ENCODE measurements at places on chromosomes 2 and 18.

DNA sequence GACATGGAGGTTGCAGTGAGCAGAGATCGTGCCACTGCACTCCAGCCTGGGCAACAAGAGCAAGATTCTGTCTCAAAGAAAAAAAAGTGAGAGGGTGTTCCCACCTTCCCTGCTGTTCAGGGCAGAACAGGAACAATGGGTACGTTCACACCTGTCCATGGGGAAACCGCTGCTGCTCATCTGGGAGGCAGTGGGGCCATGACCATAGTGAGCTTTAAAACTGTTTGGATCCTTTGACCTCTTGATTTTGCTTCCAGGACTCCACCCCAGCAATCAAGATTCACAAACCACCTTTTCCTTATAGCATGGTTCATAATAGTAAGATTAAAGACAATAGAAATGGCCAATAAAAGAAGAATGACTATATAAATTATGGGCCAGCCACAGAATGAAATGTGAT is 209.2 kb downstream of the ARL4C start:
- DNase-seq: no peak

DNA sequence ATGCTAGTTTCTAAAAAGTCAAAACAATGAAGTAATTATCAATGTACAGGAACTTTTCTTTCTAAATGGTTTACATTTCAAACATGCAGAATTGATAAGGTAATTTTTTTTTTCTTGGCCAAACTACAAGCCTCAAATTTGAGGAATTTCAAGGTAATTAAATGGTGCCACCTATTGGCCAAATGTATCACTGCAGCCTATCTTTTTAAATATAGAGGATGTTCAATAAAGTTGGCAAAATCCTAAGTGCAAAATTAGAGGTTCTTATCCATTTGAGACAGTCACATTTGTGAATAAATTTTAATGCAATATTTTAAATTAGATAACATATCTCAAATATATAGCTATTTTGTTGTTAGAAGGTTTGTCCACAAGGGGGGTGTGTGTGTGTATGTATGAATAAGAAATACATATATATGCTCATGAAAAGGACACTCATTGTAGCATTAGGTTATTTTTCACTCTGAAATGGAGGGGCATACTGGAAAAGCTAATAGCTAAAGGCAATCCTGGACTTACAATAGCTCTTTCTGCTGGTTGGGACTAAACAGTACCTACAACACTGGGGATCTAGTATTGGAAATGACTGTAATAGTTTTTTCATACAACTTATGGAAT is 26.2 kb downstream of the MMADHC start:
- DNase-seq: no peak

DNA sequence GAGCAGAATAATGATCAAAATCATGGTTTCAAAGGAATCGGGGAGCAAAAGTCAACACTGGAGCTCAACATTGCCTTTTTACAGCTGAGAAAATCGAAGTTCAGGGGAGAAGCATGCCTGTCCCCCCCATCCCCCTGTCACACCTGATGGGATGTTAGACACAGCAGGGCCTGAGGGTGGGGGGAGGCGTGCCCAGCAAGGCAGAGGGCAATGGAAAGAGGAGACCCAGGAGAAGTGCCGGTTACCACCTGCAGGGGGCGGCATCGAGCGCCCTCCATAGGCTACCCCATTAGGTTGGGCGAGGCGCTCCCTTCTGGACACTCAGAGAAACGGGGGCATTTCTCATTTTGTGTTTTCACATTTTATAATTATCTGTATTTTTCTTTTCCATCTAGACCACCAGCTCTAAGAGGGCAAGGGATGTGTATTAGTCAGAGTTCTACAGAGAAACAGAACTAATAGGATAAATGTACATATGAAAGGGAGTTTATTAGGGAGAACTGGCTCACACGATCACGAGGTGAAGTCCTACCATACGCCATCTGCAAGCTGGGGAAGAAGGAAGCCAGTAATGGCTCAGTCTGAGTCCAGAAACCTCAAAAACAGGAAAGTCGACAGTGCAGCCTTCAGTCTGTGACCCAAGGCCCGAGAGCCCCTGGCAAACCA is 271.3 kb downstream of the LRATD1 start:
- no peak for DNase-seq

DNA sequence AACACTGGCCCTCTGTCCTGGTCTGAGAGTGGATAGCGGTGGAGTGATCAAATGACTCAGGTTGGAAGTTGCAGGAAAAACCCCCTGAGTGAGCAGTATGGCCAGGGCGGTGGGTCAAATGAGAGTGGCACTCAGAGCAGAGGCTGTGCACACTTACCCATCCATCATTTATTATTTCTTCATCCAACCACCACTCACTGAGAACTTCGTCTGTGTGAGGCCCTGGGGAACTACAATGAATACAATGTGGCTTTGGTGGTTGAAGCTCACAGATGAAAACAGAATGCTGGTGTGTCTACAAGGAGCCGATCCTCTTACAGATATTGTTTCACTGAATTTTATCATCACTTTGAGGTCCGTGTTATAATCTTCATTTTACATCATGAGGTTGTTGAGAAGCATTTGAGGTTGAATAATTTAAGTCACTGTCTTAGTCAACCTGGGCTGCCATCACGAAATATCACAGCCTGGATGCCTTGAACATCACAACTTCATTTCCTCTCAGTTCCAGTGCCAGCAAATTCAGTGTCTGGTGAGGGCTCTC is 73.4 kb upstream of the ID2 start:
- DNase-seq: no peak

DNA sequence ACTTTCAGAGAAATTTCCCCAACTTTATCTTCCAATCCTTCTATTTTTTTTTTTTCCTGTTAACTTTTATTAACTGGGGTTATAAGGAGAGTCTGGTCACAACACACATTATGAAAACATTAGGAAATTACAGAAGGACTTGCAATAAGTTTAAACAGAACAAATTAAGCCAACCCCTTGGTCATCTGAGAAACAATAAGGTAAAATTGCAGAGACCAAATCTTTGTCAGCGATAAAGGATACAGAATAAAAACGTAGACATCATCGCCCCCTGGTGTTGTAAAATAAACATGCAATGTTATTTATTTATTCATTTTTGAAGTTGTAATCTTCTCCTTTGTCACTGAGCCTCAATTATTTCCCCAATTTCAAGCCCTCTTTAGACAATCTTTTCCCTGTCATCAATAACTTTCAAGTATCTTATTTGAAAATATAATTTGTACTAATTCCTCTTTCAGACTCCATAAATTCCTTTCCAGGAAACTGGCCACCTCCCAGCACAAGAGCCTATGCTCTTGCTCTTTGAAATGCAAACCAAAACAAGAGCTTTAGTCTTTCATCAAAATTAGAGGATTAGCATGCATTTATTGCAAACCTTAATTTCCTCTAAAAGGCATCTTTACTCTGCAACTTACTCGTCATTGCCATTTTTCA is 19.5 kb downstream of the G6PC2 start:
- DNase-seq: no peak

DNA sequence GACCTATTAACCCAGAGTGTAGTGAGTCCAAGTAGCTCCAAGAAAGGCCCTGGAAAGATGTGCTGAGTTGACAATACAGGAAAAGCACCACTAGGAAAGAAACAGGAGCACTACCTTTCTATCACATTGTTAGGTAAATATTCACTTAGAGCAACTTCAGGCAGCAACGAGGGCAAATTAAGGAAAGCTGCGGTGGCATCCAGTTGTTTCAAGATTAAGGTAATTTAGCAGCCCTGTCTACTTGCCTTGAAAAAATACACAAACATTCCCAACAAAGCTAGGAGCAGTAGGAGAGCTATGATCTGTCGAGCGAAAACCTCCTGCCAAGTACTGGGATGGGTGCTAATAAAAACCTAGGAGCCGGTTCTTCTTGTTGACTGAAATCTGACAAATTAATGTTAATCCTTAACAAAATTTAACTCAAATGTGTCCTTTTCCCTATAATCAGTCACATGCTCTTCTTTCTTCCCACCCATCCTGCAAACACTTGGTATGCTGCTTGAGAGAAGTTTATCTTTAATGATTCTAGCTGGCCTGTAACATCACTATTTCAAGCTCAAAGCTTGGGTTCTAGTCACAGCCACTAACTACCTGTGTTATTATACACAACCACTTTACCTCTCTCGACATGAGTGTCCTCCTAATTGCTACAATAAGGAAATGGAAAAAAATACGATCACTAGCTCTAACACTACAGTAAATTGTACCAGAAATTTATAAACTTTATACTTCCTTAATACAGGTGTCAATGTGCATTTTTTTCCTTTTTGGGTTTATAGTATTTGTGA is 2.0 kb downstream of the ACAA2 start:
- no peak for DNase-seq

DNA sequence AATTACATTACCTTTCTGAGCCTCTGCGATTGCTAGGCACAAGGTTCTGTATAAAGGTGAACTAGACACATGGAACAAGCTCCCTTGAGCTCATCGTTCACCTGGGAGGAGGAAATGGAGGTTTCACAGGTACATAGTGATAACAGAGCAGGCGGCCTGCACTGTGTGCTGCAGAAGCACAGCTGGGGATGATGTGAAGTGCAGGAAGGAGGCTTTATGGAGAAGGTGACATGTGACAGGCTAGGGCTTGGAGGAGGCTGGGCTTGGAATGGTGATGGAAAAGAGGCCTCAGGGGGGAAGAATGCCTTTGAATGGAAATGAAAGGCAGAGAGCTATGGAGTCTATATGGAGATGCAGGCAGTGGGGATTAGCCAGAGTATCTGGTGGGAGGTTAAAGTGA is 22.9 kb downstream of the MARCHF4 start:
- DNase-seq: no peak

DNA sequence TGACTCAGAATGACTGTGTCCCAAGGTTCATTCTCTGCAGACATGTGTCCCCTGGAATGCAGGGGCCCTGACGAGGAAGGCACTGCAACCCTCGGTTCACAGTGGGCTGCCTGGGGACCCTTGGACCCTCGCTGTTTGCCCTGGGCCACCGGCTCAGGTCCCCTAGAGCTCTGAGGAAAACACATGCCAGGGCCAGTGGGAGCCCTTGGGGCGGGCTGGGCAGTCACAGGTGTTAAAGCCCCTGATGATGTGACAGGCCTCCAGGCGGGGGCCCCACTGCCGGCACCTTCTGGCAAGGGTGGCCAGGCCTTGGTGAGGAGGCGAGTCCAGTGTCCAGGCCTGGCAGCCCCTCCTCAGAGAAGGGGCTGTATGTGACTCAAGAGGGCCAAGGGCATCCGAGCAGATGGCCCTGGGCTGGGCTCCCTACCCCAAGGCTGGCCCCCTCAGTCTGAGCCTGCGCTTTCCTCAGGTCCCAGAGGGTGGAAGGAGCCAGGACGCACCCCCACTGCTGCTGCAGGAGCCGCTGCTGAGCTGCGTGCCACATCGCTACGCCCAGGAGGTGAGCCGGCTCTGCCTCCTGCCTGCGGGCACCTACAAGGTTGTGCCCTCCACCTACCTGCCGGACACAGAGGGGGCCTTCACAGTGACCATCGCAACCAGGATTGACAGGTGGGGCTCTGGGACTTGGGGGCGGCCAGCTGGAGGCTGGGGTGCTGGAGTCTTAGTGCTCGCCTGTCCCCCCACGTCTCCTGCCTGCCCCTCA is 11.1 kb downstream of the CAPN10 start:
- no peak for DNase-seq

DNA sequence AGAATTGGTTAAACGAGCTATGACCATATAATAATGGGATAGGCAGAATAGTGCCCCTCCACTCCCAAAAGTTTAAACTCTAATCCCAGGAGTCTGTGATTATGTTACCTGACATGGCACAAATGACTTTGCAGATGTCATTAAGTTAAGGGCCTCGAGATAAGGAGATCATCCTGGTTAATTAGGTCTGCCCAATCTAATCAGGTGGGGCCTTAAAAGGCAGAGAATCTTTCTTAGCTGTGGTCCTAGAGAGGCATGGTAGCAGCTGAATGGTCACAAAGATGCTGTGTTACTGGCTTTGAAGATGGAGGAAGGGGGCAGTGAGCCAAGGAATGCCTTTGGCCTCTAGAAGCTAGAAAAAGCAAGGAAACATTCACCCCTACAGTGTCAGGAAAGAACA is 31.1 kb downstream of the TACR1 start:
- DNase-seq: no peak

DNA sequence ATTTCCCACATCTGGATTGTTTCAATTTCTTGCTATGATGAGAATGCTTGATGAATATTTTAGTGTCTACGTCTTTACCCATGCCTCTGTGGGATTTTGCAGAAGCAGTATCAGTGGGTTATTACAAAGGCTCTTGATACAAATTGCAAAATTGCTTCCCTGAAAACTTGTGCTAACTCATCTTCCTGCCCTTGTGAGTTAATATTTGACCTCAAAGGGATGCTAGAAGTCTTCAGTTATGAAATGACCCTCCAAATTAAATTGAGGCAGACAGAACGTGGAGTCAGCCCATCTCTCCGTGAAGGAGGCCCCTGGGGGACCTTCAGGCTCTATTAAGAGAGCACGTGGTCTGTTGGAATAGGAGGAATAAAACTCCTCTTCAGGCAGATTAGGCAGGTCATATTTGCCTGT is 239.2 kb upstream of the HS6ST1 start:
- DNase-seq: no peak

All from stimulated activated CD8-positive, alpha-beta memory T cell treated with anti-CD3 and anti-CD28 coated beads, Interleukin-7, amount 100 ng/mL, for 1 hour (primary cell).